Stimulated activated CD4-positive, alpha-beta T cell treated with anti-CD3 and anti-CD28 coated beads, Interleukin-15, amount 100 ng/mL, for 48 hours (primary cell): ENCODE measurements at places on chromosomes 5 and 9.

DNA sequence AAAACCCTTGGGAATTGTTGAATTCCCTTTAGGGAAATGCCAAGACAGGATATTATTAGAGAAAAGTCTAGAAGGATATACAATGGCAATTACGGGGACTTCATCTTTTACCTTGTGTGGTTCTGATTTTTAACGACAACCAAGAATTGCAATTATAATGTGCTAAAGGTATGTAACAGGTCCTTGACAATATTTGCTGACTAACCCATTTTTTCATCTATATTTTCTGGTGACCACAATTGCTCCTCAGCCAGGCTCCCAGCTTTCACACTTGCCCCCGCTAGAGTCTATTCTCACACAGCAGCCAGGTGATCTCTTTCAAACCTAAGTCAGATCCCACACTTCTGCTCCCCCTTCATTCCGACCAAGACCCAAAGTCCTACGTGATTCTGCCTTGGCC lies 34.3 kb downstream of the BARHL1 start:
- no peak for DNase-seq

DNA sequence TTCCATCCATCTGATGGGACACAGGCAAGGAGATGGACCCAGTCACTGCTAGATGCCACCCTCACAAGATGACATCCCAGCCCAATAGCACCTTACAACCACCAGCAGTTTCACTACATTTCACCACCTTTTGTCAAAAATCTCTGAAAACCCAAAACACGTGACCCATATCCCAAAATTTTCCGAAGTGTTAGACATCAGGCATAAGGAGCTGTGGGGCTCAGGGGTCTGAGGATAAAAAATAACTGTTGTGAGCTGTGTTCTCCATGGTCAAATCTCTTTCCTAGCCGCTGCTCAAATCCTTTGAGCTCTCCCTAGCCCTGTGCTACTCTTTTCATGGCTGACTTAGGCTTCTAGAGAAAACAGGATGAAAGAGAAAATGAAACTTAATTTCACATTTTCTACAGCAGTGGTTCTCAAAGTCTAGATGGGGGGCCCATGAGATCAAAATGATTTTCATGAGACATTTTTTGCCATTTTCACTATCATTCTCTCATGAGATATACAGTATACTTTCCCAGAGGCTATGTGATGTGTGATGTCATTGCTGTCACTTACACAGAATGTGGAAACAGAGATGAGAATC lies 40.7 kb downstream of the TIMD4 start:
- DNase-seq = no peak

GRCh38 chr5:75361310-75361709 lies 24.3 kb downstream of the HMGCR start:
- DNase-seq = no peak

- no peak for DNase-seq
Measured at GRCh38 chr9:121807069-121807822, 155.8 kb downstream of the DAB2IP start.

- no peak for DNase-seq
Measured at GRCh38 chr5:151196556-151197290, 27.2 kb downstream of the CCDC69 start.

DNA sequence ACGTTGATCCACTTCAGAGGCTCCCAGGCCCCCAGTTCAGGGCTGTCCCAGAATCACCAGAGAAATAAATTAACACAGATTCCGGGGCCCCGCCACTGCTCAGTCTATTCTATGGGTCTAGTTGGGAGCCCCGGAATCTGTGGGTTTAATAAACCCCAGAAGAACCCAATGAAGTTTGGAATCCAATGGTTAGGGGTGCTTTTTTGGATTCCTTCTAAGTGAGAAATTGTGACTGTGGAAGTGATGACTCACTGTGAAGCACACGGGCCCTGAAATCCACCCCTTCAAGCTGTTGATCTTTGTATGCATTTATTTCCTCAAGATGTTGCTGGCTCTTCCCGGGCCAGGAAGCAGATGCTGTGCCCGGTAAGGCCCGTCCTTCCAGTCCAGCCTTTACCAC lies 57.3 kb upstream of the SLC28A3 start:
- no peak for DNase-seq

DNA sequence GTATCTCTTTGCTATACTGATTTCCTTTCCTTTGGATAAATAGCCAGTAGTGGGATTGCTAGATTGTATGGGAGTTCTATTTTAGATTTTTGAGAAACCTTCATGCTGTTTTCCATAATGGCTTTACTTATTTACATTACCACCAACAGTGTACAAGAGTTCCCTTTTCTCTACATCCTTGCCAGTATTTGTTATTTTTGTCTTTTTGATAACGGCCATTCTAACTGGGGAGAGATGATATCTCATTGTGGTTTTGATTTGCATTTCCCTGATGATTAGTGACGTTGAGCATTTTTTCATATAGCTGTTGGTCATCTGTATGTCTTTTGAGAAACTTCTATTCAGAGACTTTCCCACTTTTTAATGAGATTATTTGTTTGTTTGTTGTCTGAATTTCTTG lies 25.8 kb downstream of the NADK2 start:
- no peak for DNase-seq

DNA sequence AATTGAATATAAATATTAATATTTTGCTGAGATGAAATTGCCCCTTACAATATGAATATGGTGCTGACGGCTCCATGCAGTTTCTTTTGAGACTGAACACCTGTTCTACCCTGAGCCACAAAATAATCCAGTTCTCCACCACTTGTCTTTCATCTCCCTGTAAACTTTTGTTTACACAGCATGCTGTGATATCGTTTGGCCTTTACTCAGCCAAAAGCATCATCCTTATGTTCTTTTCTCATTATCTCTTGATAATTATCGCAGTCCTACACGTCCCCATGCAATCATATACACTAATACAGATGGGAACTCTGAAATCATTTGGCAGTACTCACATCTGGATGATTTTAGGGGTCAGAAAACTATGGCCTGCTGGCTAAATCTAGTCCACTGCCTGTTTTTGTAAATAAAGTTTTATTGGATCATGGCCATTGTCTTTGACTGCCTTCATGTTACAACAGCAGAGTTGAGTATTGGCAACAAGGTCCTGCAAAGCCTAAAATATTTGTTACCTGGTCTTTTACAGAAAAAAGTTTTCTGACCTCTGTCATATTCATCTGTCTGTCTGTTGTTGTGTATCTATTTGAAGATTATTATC lies 53.3 kb downstream of the AOPEP start:
- DNase-seq = no peak

GRCh38 chr9:114694146-114694545 lies 12.2 kb upstream of the TEX48 start:
- no peak for DNase-seq

GRCh38 chr5:157327771-157328170 lies 61.8 kb downstream of the CYFIP2 start:
- DNase-seq = no peak

DNA sequence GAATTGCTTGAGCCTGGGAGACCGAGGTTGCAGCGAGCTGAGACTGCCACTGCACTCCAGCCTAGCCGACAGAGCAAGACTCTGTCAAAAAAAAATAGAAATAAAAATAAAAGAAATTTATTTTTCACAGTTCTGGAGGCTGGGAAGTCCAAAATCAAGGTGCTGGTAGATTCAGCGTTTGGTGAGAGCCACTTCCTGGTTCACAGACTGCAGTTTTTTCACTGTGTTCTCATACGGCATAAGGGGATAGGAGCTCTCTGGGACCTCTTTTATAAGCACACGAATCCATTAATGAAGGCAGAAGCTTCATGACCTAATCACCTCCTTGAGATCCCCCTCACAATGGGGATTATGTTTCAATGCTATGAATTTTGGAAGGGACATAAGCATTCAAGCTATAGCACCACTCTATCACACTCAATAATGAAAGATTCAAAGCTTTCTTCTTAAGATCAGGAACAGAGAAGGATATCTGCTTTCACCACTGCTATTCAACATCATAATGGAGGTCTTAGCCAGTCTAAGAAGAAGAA lies 5.3 kb downstream of the PJA2 start:
- no peak for DNase-seq

GRCh38 chr5:175523292-175523691 lies 44.9 kb downstream of the SFXN1 start:
- DNase-seq = no peak

DNA sequence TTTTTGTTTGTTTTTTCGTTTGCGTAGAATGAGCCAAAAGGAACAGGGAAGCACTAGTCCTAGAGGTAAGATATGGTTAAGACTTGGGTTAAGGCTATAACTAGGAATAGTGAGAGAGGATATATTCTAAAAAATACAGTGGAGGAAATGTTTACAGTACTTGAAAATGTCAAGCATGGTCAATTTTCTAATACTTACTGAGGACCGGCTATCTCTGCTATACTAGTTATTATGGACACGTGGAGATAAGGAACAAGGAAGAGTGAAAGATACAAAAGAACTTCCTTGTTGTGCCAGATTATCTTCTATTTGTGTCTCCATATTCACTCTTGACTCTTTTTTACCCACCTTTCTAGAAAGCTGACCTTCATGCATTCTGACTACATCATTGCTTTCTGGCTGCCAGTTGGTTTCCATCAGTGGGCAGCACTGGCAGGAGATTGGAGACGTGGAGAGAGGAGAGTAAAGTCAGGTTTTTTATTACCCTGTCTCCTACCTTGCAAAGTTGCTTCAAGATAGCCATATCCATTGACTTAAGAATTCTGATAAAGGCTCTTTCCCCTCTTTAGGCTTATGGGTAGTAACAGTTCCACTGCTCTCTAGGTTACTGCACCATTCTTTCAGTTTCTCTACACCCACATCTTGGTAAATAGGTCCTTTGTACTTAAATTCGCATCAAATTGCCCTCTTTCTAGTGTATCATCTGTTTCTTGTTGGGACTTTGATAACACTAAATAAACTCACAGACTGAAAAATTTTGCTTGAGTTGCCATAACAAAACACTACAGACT lies 9.0 kb upstream of the RFX3 start:
- no peak for DNase-seq

DNA sequence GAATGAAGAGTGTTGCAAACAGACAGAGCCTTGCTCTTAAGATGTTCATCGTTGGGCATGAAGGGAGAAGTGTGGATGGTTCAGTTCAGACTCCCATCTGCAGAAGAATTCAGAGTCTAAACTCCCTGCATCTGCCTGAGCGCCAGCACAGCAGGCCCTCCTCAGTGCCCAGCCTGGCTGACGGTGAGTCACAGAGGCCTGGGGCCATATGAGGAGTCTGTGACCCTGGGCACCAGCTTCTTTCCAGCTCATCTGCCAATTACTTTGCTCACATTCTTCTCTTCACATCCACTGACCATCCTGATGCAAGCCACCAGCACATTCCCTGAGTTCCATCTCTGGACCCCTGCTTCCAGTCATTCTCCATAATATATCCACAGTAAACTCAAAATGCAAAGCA lies 401.1 kb upstream of the TRPC7 start:
- DNase-seq = no peak
